Kidney (tissue), 22 donors: ENCODE measurements at places on chromosomes 6 and 20. TPM values are rescaled to one million over a fixed set of nuclear protein-coding genes. Genes with fewer than 3 reads are reported as not detected.
A peak's percentile ranks its signal among the peaks of the same experiment; 100 is the strongest.

- DNase-seq, result peak; percentile 28
- peaks cover 15% of the 10 kb centered on the region for H3K27me3 ChIP-seq
- no peaks in the 10 kb centered on the region for H3K36me3 ChIP-seq
- no peak overlapping the region for H3K27ac ChIP-seq
- no peaks in the 10 kb centered on the region for H3K4me1 ChIP-seq
- H3K4me3 ChIP-seq, result no peak overlapping the region
Measured at GRCh38 chr20:2754424-2754823, 46.0 kb downstream of the CPXM1 start.

GRCh38 chr6:124200661-124201060, 397.0 kb downstream of the NKAIN2 start:
- no peaks in the 10 kb centered on the region for H3K36me3 ChIP-seq
- no peaks in the 10 kb centered on the region for H3K4me1 ChIP-seq
- no peak overlapping the region for H3K27ac ChIP-seq
- no peak for DNase-seq
- H3K4me3 ChIP-seq, result no peak overlapping the region
- H3K27me3 ChIP-seq, result no peaks in the 10 kb centered on the region

DNA sequence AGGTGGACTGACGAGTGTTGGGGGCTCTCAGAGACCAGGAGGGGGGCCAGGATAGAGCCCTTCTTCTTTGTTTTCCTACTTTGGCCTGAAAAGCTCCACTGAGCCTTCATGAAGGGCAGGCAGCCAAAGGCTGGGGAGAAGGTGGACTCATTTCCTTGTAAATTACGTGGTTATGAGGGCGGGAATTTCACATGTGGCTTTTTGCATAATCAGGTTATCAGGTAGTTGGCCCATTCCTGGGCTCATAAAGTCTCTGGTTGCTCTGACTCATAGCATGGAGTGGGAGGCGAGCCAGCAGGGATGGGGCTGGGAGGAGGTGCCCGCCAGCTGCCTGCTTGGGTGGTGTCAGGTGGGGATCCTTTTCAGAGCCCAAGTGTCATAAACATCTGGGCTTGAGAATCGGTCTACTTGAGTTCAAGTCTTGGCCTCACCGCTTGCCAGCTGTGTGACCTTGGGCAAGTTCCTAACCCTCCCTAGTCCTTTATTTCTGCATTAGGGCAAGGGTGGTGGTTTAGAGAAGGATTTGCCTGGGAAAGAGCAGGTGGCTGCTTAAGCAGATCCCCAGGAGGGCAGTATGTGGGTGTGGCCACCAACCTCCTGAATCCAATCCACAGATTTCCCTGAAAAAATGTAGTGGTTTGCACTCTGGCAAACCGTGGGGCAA, 26.5 kb upstream of the RNF24 start:
- H3K36me3 ChIP-seq, result no peaks in the 10 kb centered on the region
- no peaks in the 10 kb centered on the region for H3K4me1 ChIP-seq
- DNase-seq, result no peak

DNA sequence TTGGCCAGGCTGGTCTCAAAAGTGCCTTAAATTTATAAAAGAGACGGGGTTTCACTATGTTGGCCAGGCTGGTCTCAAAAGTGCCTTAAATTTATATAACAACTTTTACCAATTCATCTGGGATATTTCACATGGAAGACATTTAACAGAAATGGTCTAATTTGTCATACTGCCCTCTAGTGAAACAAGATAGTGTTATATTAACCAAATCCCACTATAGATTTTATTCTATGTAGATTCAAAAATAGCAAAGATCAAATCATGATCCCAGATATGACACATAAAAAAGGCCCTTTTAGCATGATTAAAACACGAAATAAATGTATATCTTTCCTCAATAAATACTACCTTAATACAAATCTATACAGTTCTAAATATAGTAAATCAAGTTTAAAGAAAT, 102.8 kb upstream of the TFAP2D start:
- no peak overlapping the region for H3K27ac ChIP-seq
- DNase-seq, result no peak
- H3K36me3 ChIP-seq, result no peaks in the 10 kb centered on the region
- no peaks in the 10 kb centered on the region for H3K4me1 ChIP-seq

The CTCFL gene
- total RNA-seq, result not detected

The CCN2 gene
- 64.1 TPM for total RNA-seq

The DOK5 gene
- total RNA-seq, result 5.4 TPM

The OOEP gene
- total RNA-seq, result 0.35 TPM

The GRIK2 gene
- 0.82 TPM for total RNA-seq

The BLCAP gene
- total RNA-seq, result 76.1 TPM
